CD8-positive, alpha-beta T cell (primary cell): ENCODE measurements at places on chromosomes 5 and 9.
A peak's percentile ranks its signal among the peaks of the same experiment; 100 is the strongest.

- DNase-seq = no peak
Measured at GRCh38 chr5:33238826-33239695, 201.7 kb upstream of the TARS1 start.

GRCh38 chr9:114029311-114030170 is 48.6 kb downstream of the AMBP start:
- DNase-seq = no peak

DNA sequence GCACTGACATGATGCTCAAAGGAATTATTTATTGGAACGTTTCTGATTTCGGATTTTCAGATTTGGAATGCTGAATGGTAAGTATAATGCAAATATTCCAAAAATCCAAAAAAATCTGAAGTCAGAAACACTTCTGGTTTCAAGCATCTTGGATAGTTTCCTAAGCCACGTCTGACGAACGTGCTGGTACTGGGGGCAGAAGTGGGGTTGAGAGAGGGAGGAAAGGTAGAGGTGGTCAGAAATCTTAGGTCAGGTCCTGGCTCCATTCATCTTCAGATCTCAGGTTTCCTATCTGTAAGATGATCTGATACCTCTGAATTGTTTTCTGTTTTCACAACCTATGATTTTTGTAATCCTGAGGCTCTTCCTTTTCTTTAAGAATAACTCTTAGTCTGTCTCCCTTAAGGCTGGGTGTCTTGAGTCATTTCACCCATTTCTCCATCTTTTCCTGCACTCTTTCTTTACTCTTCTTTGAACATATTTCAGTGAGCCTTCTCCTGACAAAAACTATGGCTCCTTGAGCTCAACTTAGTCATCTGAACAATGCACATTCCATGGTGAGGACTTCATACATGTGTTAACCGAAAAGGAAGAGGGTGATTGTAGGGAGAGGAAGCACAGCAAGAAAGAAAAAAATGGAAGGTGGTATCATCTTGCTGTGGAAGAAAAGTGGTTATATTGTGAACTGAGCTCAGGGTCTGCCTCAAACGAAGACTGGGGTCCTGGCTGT is 3.3 kb downstream of the SGCD start:
- no peak for DNase-seq

DNA sequence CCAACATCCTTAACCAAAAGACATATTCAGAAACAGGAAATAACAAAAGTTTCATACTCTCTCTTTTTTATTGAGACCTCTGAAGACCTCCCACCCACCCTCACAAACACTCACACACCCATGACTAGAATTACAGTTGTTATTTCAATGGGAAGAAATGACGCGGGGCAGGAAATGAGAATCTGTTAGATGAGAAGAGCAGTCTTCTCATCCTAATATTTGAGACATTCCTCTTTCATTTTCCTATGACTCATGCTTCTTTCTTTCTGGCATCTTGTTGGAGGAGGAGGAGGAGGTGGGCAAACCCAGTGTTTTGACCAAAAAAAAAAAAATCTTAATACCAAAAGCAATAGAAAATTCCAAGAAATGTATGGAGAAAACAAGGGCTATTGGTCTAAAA is 179.5 kb upstream of the TARS1 start:
- no peak for DNase-seq

GRCh38 chr5:125323613-125324012 is 577.2 kb upstream of the ZNF608 start:
- DNase-seq = no peak

- DNase-seq = no peak
Measured at GRCh38 chr5:2797160-2797559, 45.7 kb upstream of the IRX2 start.

DNA sequence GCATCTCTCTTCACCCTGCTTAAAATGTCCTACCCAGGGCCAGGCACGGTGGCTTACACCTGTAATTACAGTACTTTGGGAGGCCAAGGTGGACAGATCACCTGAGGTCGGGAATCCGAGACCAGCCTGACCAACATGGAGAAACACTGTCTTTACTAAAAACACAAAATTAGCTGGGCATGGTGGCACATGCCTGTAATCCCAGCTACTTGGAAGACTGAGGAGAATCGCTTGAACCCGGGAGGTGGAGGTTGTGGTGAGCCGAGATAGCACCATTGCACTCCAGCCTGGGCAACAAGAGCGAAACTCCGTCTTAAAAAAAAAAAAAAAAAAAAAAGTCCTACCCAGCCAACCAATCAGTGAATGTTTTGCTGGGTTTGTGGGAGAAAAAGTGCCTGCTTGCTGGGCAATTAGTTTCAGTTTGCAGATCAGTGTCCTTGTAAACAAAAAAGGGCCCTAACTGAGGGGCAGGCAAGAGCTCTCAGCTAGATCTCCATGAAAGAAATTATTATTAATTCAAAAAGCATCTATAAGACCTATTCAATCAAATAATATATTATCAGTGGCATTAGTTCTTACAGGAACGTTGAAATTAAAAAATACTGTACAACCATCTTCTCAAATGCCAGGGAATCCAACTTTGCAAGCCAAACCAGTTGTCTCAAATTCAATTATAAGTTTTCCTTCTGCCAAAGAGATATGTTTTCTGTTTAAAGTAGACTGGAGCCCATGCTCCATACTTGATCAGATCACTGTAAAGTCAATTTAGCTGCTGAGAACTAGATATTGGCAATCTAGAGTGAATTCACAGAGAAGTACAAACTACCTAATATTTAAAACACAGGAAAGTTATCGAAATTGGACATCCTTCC is 3.9 kb downstream of the MEGF9 start:
- peak; percentile 20 for DNase-seq

DNA sequence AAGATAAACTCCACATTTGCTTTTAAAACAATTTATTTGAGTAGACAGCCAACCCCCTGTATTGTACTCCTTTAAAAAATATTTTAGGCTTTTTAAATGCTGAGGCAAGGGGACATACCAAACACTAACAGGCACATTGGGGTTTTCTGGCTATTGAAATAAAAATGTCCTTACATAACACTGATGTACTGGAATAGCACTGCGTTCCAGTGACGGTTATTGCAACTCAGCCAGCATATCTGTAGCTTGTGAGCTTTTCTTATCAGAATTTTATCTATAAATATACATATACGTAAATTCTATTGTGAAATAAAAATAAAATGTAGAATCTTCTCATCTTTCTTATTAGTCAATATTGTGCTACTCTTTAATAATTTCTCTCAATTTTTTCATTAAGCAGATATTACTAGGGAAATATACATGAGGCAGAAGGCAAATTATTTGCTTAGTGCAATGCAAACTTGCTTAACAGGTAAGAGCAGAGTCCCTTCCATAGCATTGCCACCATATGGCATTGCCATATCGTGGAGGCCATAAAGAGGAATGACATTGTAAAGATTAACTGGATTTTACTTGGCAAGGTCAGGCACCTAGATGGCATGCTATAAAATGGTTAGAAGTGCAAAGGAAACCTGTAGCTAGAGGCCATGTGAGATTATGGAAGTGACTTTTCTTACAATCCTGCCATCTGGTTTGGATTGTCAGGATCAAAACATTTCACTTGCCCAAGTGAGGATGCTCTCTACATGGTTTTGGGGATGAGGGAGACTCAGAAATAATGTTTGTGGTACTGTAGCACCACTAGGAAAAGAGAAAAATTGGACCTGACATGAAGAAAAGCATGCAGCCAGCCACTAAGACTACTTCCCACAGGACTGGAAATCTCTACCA is 94.8 kb upstream of the CDKN2B start:
- no peak for DNase-seq
